ENCODE measurements at places on chromosomes 12 and 14. TPM values are rescaled to one million over a fixed set of nuclear protein-coding genes. Genes with fewer than 3 reads are reported as not detected.

The PTCSC3 gene
- total RNA-seq, result not detected

- peak; percentile 2 for DNase-seq
Measured at GRCh38 chr14:83217492-83217891, 1683.8 kb upstream of the SEL1L start.

DNA sequence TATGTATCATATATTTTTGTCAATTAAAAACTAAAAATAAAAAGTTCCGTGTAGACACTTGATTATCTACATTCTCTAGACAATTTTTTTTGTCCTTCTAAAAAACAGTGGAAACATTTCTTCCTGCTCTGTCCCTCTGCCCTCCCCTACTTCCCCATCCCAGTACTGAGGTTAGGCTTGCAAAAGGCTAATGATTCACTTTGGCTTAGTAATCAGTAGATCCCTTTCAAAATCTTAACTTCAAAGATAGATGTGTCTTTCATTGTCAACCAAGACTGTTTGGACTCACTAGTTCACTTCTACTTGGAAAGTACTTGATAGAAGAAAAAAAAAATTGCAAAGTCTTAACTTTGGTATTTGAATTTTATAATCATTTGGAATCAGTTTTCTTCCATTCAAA, 3.8 kb downstream of the SETD3 start:
- DNase-seq, result peak; percentile 18

- no peak for DNase-seq
Measured at GRCh38 chr12:52419656-52420055, 13.5 kb upstream of the KRT82 start.

GRCh38 chr12:112875608-112876007, 31.2 kb upstream of the OAS1 start:
- no peak for DNase-seq

DNA sequence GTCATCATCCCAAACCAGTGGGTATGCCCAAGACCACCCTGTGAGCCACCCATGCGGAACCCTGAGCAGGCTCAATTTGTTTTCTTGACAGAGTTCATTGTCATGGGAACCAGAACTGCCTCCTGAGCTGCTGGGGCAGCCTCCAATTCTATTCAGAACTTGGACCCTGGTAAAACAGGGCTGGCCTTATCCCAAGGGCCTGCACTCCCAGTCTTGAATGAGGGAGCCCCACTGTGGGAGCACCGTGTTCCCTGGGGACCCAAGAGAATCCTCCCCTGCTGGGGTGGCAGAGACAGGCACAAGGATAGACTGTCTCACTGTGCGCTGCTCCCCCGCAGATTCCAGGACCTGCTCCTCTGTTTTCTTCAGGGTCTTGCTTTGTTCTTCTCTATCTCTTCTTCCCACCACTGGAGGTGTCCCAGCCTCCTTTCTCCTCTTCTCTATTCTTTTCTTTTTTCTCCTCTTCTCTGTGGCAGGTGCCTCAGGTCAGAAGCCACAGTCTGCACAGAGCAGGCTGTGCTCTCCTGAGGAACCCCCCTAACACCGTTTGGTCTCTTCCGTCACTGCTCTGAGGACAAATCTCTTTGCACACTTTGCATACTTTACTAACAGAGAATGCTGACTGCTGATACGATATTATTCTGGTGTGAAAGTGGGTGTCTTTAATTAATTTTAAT, 31.2 kb upstream of the CHPT1 start:
- no peak for DNase-seq

DNA sequence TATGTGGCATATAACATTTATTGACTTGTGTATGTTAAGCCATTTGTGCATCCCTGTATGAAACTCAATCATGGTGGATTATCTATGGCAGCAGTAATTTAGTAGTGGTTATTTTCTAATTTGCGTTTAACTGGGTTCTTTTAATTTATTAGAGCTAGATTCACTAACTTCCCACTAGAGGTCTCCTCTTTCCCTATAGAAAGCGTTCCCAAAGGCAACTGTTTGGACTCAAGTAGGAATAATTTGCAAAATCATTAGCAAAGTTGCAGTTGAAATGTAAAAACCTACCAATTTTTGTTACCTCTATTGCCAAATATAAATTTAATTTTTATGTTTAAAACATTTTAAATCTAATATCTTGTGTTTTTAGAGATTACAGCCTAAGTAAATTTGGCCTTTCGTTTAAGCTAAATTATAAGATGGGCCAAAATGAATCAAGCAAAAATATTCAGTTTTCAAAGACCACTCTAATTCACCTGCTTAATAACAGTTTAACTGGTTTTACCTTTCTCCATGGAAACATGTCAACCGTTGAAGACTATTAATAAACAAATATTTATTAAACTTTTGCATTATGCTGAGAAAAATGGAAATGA, 6.0 kb downstream of the DMAC2L start:
- peak; percentile 37 for DNase-seq

- DNase-seq, result no peak
Measured at GRCh38 chr14:65959563-65960024, 526.6 kb upstream of the CCDC196 start.

DNA sequence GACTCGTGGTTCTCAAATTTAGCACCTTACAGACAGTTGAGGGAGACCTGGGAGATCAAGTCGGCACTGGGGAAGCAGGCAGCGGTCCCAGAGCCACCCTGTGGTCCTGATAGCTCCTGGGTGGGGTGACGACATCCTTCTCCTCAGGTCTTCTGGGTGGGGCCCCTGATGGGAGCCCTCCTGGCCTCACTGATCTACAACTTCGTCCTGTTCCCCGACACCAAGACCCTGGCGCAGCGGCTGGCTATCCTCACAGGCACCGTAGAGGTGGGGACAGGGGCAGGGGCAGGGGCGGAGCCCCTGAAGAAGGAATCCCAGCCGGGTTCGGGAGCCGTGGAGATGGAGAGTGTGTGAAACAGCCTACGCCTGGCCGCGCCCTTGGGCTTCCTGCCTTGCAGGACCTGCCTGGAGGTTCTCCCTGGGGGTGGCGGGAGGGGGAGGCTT, 2.6 kb downstream of the AQP6 start:
- no peak for DNase-seq

DNA sequence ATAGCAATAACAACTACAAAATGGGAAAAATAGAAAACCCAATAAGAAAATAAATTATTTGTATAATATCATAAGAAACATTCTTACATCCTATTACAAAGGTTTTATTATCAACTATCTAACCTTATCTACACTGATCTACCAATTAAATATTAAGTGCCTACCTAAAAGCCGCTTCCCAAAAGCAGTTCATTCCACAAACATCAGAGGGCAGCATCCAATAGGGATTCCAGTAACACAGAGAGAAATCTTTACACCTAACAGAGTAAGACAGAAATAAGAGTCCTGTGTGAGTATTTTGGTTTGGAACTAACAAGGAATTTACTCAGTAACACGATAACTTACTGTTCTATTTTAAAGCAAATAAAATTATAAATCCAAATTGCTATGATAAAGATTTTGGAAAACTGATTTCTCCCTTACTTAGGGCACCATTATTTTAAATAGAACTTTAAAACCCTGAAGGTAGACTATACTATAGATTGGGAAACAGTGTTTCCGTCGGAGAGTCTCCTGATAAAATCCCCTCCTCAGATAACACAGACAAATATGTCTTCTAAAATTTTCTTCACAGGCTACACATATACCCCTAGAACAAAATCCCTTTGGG, 15.0 kb downstream of the GXYLT1 start:
- peak; percentile 53 for DNase-seq

DNA sequence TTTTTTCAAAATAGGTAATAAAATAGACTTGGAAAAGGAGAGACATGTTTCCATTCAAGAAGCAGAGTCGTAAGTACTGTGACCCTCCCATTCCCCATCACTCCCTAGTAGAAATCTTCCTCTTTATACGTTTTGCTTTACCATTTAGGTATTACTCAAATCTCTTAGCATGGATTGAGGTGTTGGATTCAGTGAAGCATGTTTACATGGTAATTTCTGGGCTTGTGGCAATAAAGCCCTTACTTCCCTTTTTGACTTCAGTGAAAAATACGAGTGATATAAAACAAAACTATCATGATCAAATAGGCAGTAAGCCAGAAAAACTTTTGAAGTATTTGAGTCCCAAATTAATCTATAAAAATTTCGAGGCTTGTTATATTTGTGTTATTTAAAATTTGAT, 27.4 kb downstream of the RAB21 start:
- no peak for DNase-seq

- no peak for DNase-seq
Measured at GRCh38 chr12:20264608-20265114, 103.7 kb upstream of the PDE3A start.

The FAM186B gene
- 0.29 TPM for total RNA-seq

- DNase-seq, result no peak
Measured at GRCh38 chr12:72010356-72010755, 71.7 kb downstream of the TPH2 start.

GRCh38 chr14:68841016-68841809, 48.3 kb upstream of the ZFP36L1 start:
- no peak for DNase-seq

The C12orf50 gene
- not detected for total RNA-seq

DNA sequence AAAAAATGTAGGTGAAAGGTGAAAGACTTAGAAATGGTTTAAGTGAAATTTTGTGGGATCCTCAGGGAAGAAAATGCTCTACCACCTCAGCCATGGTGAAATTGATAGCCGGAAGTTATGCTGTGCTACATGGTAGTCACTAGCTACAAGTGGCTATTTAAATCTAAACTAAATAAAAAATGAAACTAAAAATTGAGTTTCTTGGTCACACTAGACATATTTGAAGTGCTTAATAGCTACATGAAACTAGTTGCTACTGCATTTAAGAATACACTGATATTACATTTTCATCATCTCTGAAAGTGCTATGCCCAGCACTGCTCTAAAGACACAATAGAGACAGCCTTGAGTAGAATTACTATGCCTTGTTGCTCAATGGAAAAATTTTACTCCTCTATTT, 10.3 kb upstream of the SLCO1B3 start:
- no peak for DNase-seq

The SELPLG gene
- 1.7 TPM for total RNA-seq

DNA sequence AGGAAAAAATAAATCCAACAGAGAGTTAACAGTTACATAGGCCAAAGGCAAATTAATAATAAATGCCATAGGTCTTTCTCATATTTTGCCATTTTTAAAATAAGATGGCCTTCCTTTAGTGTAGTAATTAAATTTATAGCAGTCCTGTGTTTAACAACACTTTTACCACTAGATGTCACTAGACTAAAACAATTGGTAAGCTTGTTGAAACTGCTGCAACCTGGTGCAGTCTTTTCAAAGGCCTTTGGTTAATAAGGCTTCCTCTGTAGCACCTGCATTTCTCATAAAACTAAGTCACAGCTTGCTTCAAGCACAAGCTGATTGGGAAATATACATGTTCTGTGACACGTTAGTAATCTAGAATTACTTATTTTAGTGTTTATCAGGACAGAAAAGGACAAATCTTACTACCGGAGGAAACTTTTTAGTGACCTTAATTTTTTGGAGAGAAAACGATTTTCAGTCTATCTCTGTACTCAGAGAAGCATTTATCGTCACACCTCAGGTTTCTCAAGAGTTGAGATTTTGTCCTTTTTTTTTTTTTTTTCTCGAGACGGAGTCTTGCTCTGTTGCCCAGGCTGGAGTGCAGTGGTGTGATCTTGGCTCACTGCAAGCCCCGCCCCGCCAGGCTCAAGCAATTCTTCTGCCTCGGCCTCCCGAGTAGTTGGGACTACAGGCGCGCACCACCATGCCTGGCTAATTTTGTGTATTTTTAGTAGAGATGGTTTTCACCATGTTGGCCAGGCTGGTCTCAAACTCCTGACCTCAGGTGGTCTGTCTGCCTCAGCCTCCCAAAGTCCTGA, 20.0 kb downstream of the BORCS5 start:
- DNase-seq, result peak; percentile 72

- no peak for DNase-seq
Measured at GRCh38 chr12:20549108-20549719, 145.9 kb upstream of the SLCO1C1 start.

- no peak for DNase-seq
Measured at GRCh38 chr12:105359856-105360255, 29.4 kb downstream of the C12orf75 start.

- peak; percentile 70 for DNase-seq
Measured at GRCh38 chr12:87756111-87756510, 273.1 kb downstream of the C12orf50 start.

DNA sequence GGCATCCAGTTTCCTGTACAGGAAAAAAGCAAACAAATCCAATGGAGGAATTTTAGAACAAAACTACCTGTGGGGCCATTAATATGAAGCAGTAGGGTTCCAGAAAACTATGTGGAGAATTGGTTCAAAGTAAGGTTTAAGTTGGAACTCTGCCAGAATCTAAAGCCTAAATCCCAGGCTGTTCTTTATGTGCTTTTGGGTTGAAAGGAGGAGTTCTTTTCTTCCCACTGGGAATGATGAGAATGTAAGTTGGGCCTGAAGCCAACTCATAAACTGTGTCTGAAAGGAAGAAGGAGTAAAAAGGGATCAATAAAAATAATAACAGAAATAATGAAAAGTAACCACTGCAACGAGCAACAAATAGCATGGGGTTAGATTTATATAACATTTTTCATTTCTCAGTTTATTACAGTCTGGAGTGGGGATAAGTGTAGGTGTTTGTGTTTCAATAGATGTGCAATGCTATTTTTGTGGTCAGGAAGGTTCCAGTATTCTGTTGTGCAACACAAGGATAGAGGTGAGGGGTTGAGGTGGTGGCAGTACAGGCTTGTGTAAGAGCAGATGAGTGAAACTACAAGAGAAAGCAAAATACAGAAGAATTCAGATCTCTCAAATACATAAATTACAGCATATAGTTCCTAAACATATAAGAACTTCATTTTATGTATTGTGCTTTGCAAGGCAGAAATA, 373.6 kb downstream of the EMP1 start:
- no peak for DNase-seq
